Hepatocyte (in vitro differentiated cells): ENCODE measurements at places on chromosomes 7 and 10. TPM values are rescaled to one million over a fixed set of nuclear protein-coding genes. Genes with fewer than 3 reads are reported as not detected.

LLCFC1 gene
- not detected in 2 replicates for polyA plus RNA-seq

ADRA2A gene
- polyA plus RNA-seq: 0.84 and 1.8 TPM in 2 replicates

GNAT3 gene
- polyA plus RNA-seq: not detected in 2 replicates

ATOH7 gene
- polyA plus RNA-seq: not detected in 2 replicates

DRGX gene
- not detected in 2 replicates for polyA plus RNA-seq

SNX8 gene
- 81.4 and 98.0 TPM in 2 replicates for polyA plus RNA-seq
